ENCODE measurements at places on chromosomes 11 and 22. TPM values are rescaled to one million over a fixed set of nuclear protein-coding genes. Genes with fewer than 3 reads are reported as not detected.

The PGA5 gene
- 2.1 TPM for total RNA-seq

The NRIP3 gene
- 3.0 TPM for total RNA-seq

The RAPSN gene
- total RNA-seq: 0.16 TPM

The VPREB3 gene
- not detected for total RNA-seq

The C22orf42 gene
- total RNA-seq: not detected

The F2 gene
- 0.16 TPM for total RNA-seq

The CCDC116 gene
- 0.26 TPM for total RNA-seq

The TMEM41B gene
- total RNA-seq: 31.9 TPM

The AGBL2 gene
- total RNA-seq: 3.7 TPM

The GAB4 gene
- not detected for total RNA-seq

The LSP1 gene
- 6.0 TPM for total RNA-seq

The HEPHL1 gene
- total RNA-seq: not detected

The GLYATL2 gene
- 0.77 TPM for total RNA-seq

The TRIOBP gene
- 250 TPM for total RNA-seq

The AQP11 gene
- total RNA-seq: 3.9 TPM

The FAT3 gene
- under 0.01 TPM for total RNA-seq

The PATE4 gene
- not detected for total RNA-seq

The ROBO4 gene
- total RNA-seq: 1.1 TPM

The THAP12 gene
- total RNA-seq: 24.0 TPM
